Cardiac septum (tissue), 1 donor: ENCODE measurements at places on chromosomes 6 and 20.

DNA sequence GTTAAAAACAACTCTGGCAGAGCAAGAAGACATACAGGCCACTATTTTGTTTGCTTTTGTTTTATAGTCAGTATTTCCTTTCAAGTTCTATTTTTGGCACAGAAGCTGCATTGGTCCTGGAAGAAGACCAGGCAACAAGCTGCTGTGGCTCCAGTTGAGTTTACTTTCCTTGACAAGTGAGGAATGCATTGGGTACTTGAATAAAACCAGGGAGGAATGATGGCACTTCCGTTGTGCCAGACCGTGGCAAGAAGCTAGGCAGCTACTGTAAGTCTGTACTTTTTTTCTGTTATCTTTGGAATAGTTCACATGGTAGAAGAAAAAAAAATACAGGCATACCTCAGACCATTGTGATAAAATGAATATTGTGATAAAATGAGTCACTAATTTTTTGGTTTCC is 66.3 kb downstream of the NCOA3 start:
- DNase-seq: no peak

GRCh38 chr6:73506246-73506645 is 14.6 kb downstream of the EEF1A1 start:
- no peak for DNase-seq

DNA sequence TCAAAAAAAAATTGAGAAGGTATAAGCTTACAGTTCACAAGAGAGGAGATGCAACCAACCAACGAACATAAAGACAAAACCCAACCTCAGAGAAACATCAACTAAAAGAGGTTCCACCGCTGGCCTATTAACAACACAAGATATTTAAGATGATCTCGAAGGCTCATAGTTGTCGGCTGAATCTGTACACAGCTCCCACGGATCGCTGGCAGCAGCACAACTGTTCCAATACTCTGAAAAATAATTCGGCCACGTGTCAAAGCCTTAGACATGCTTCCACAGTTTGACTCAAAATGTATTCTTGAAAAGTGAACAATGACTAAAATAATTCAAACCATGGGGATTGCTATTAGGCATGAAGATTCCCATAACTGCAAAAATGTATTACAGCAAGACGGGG is 13.7 kb downstream of the EXOC2 start:
- DNase-seq: no peak

GRCh38 chr20:49340161-49340966 is 62.5 kb upstream of the ZNFX1 start:
- DNase-seq: no peak

- DNase-seq: no peak
Observed at GRCh38 chr20:52996658-52997057, 24.5 kb downstream of the TSHZ2 start.

GRCh38 chr6:131950767-131951575 is at the start of gene CCN2:
TSS of gene CCN2 (minus strand) at chr6:131951372. CDS start at chr6:131951172, 200 bp downstream.
- peak; percentile 88 for DNase-seq

- DNase-seq: no peak
Observed at GRCh38 chr20:48550814-48551213, 277.0 kb downstream of the PREX1 start.

DNA sequence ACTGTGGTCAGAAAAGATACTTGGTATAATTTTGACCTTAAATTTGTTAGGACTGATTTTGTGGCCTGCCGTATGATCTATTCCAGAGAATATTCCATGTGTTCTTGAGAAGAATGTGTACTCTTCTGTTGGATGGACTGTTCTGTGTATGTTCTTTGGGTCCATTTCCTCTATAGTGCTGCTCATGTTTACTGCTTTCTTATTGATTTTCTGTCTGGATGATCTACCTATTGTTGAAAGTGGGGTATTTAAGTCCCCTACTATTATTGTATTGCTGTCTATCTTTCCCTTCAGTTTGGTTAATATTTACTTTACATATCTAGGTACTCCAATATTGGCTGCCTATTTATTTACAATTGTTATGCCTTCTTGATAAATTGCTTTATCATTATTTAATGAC is 298.4 kb downstream of the BCKDHB start:
- no peak for DNase-seq
